Activated naive CD4-positive, alpha-beta T cell treated with anti-CD3 and anti-CD28 coated beads for 36 hours (primary cell): ENCODE measurements at places on chromosomes 13 and 19.

GRCh38 chr13:41641961-41642360 lies 184.6 kb downstream of the RGCC start:
- no peak for DNase-seq

GRCh38 chr13:87535911-87536310 lies 135.3 kb upstream of the SLITRK5 start:
- no peak for DNase-seq

- no peak for DNase-seq
Measured at GRCh38 chr13:84479656-84480055, 597.4 kb upstream of the SLITRK1 start.

DNA sequence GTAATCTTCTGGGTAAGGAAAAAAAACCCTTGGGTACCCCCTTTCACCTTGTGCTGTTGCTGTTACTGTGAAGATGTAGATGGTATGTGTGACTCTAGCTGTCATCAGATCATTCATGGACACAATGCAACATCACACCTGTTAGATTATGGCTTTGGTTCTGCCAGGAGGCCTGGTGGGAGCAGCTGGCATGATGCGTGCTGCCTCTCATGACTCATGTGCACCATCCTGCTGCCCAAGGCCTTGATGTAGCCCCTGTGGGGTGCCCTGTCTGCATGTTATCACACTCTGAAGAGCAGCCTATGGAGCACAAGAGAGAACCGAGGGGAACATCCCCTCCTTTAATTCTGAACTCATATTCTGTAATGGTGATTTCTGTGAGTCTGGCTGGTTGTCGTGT lies 57.7 kb upstream of the TEX29 start:
- no peak for DNase-seq

- DNase-seq: no peak
Measured at GRCh38 chr19:47507924-47508553, 6.8 kb downstream of the NAPA start.

DNA sequence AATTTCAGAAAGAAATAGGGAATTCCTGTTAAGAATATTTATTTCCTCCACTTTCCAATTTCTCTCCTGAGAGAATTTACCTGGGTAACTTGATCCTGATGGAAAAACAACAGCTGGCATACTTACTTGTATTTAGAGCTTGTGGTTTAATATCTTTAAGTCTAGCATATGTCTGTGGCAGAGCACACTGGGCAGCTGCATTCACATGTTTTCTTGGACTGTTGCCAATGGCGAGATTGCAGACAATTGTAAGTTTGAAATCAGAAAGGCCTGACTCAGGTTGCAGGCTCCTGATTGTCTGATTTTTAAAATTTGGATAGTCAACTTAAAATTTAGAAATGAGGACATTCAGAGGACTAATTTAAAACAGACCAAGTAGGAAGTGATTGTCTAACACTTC lies 66.9 kb downstream of the NHLRC3 start:
- no peak for DNase-seq

DNA sequence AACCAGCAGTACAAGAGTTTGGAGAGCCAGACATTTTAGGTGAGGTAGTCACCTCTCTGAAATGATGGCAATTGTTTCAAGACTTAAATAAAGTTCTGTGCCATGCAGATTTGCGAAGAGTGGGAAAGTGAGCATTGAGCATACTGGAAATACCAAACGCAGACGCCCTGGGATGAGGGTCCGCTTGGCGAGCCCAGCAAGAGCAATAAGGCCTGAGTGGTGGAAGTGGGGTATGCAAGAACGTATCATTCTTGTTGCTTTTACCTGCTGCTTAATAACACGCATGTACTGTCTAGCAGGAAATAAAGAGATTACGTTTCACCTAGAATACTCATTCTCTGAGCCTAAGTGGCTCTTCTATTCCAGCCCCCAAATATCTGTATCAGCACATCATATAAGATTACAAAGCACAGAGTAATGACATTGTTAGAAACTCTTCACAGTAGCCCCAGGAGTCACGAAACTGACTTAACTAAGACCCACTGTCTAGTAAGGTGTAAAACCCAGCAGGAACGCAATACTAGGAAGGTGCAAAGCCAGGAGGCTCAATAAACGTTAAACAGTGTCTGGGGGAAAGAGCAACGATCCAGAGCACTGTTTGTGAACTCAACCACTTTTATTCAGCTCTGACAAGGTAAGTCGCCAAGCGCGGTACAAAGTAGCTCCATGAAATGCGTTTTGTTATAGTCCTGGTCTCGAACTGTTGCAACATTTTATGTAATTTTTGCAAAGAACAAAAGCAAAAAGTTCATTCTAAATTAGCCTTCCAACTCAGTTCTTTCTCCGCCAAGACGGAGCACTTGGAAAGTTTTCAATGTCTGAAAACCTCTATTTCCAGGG lies 1.2 kb downstream of the RCBTB2 start:
- DNase-seq: peak; percentile 23

DNA sequence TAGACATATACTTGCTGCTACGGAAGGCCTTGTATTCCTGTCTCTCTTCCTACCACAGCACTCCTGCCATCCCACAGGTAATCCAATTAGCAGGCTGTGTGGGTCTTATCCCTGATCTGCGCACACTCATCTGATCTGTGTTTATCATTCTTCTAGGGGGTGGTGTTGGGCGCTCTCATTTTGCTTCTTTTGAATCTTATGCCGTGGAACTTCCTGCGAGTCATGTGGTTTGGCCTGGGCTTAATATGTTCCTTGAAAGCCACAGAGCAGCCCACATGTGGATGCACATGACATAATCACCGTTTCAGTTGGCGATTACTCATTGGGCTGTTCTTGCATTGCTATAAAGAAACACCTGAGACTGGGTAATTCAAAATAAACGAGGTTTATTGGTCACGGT lies 7.5 kb downstream of the RASA3 start:
- peak; percentile 93 for DNase-seq

- no peak for DNase-seq
Measured at GRCh38 chr13:98105929-98106336, 37.0 kb upstream of the FARP1 start.

DNA sequence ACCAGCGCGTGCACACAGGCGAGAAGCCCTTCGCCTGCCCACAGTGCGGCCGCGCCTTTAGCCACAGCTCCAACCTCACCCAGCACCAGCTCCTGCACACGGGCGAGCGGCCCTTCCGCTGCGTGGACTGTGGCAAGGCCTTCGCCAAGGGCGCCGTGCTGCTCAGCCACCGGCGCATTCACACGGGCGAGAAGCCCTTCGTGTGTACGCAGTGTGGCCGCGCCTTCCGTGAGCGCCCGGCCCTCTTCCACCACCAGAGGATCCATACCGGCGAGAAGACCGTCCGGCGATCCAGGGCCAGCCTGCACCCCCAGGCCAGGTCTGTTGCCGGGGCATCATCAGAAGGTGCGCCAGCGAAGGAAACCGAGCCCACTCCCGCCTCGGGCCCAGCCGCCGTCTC lies 4.4 kb upstream of the ZNF446 start:
- DNase-seq: no peak

GRCh38 chr13:37074703-37075102 lies 15.2 kb upstream of the SUPT20H start:
- no peak for DNase-seq

DNA sequence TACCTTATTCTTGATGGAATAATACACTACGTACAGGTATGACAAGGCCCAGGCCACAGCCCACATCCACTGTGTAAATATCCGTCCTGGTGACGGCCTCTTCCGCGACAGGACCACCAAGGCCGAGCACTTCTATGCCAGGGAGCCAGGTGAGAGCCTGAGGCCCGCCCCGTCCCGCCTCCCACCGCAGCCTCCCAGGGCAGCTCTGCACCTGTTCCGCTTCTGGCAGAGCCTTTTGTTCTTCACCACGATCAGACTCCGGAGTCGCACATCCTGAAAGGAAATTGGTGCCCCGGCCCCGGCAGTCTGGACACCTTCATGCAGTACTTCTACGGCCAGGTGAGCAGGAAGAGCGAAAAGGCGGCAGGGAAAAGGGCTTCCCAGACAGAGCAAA lies 10.6 kb upstream of the ZNF358 start:
- no peak for DNase-seq

DNA sequence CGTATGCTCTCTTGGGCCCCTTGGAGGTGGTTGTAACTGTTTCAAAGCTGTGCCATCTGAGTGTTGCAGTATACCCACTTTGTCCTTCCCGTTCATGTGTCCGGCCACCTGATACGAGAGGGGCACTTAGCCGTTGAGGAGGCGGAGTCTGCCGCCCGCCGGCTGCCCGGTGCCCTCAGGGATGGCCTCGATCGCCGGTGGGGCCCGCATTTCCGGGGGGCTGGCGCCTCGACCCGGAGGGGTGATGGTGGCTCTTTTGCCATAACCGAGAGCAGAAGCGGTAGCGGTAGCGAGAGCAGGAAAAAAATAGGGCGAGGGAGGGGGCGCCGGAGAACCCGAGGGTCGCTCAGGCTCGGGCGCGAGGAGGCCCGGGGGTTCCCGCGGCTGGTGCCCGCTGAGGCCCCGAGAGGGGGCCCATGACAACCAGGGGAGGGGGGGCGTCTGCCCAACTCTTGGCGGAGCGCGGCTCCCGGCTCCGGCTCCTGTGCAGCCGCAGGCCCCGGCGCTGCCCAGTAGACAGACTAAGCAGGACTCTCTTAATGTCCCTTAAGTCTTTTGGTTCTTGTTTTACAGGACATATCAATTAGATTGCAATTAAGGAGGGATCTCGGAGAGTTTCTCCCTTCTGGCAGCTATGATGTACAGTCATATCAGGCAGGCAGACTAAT lies 342.7 kb upstream of the SGCG start:
- no peak for DNase-seq

DNA sequence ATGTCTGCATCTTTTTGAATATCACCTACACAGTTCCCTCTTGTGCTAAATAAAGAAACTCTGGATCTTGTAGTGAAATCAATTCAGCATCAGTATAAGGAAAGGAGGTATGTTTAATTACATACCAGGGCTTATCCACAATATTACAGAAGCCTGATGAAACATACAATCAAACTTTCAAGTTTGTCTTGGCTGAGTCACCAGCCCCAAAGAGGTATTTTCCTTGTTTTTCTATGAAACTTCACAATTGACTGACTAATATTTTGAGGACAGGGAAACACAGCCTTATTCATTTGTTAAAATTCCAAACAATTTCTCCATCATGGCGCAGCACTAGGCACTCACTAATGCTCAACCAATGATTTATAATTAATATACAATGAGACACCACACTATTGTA lies 952.4 kb downstream of the PCDH17 start:
- DNase-seq: no peak

DNA sequence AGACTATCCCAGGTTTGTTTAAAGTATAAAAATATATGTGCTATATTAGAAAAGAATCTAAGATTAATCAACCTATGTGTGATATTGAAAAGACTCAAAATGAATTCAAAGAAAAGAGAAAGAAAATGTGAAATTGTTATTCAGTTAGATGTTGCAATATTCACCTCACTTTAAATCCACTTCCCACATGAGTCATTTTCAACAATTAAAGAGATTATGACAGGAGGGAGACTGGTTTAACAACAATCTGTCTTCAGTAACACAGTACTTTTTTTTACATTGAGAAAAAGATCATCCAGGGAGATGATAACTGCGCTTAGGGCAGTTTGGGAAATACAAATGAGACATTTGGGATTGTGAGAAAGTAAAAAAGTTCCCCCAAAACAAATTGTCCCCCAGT lies 1246.2 kb downstream of the SLITRK1 start:
- no peak for DNase-seq

- DNase-seq: no peak
Measured at GRCh38 chr13:98994080-98994479, 16.2 kb upstream of the DOCK9 start.

- no peak for DNase-seq
Measured at GRCh38 chr19:40231544-40232424, 5.3 kb upstream of the CCNP start.

DNA sequence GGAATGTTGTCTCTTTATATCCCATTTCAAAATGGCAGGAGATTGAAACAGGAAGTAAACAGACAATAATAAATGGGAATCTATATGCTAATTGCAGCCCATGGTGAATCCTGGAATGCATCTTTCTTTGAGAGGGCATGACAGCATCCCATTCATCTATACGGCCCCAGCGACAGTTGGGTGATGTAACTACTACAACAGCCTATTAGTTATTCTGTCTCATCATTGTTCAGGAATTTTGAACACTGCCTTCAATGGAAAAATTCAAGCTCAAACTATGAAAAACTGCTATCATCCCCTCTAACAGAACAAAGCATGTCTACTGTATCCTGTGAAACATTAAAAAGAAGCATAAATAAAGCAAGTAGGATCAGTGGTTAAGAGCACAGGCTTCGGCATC lies 262.1 kb downstream of the DCT start:
- DNase-seq: no peak

DNA sequence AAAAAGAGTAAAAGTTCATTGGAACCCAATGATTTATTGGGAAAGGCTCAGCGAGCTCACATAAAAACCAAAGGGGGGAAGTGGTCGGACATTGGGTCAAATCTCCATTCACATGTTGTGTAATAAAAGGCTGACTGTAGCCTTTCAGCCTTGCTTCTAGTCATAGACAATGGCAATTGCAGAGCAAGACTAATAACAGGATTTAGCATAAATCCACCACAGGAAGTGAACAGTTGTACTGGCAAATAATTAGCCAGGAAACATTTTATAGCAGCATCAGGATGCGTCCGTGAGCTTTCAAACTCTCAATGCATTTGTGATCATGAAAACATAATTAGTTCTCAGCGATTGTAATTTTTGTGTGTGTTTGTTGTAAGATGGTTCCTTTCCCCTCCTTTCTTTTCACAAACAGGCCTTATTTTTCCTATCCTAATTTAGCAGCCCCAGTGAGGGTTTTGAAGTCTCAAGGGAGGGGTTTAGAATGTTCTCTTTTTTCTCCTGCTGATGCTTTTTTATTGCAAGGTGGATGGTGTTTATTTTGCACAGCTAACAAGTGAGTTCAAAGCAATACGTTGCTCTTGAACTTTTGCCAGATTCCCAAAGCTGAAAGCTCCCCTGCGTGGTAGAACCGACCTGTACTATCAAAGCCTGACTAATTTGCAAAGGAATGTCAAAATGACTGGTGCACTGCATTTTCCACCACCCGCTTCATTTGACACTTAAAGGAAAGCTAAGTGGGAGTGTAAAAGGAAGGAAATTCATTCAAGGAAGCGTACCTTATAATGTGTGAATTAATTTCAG lies 105.6 kb downstream of the SPRY2 start:
- no peak for DNase-seq

- DNase-seq: no peak
Measured at GRCh38 chr13:112812306-112813055, 122.6 kb downstream of the ATP11A start.

DNA sequence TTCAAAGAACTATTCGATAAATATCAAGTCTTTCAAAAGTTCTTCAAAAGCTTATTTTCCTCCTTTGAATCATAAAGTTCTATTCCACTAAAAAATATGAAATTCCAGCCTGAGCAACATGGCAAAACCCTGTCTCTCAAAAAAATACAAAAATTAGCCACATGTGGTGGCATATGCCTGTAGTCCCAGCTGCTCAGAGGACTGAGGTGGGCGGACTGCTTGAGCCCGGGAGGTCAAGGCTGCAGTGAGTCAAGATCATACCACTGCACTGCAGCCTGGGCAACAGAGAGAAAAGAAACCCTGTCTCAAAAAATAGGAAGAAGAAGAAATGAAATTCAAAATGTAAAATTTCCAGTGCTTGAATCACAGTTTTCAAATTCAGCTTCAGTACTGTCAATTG lies 24.6 kb downstream of the CAB39L start:
- no peak for DNase-seq
